Activated naive CD8-positive, alpha-beta T cell treated with anti-CD3 and anti-CD28 coated beads, Interleukin-2, amount 10 ng/mL, durations not matched to agents 7 days and 5 days (primary cell): ENCODE measurements at places on chromosomes 1 and 21. TPM values are rescaled to one million over a fixed set of nuclear protein-coding genes. Genes with fewer than 3 reads are reported as not detected.

Gene MMP23B
- 6.7 TPM for total RNA-seq

Gene SPRR2A
- not detected for total RNA-seq

Gene RSPH1
- total RNA-seq, result not detected

Gene NEGR1
- not detected for total RNA-seq

Gene ACOT11
- 1.2 TPM for total RNA-seq

Gene KPRP
- total RNA-seq, result not detected

Gene DYNLT4
- 0.43 TPM for total RNA-seq

DNA sequence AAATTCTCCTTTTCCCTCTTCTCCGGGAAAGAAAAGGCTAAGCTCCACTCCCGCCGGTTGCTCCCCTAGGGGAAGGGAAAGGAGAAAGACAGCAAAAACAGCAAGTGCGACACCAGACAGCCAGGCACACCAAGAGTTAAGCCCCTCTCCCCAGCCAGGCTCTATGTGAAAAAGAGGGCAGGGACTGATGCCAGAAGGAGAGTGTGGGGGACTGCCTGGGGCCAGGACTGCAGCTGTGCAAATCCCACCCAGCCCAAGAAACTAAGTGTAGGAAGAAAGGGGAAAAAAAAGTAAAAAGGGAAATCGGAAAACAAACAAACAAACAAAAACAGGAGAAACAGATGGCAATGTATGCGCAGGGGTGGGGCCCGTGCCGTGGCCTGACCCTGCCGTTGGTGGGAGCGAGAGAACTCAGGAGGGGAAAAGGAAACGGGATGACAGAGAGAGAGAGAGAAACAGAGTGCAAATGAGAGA, 27.7 kb upstream of the FMO1 start:
- no peaks in the 10 kb centered on the region for H3K36me3 ChIP-seq
- H3K4me3 ChIP-seq, result no peak overlapping the region
- no peak overlapping the region for H3K27ac ChIP-seq
- peaks cover 3% of the 10 kb centered on the region for H3K27me3 ChIP-seq
- peaks cover 1% of the 10 kb centered on the region for H3K4me1 ChIP-seq

DNA sequence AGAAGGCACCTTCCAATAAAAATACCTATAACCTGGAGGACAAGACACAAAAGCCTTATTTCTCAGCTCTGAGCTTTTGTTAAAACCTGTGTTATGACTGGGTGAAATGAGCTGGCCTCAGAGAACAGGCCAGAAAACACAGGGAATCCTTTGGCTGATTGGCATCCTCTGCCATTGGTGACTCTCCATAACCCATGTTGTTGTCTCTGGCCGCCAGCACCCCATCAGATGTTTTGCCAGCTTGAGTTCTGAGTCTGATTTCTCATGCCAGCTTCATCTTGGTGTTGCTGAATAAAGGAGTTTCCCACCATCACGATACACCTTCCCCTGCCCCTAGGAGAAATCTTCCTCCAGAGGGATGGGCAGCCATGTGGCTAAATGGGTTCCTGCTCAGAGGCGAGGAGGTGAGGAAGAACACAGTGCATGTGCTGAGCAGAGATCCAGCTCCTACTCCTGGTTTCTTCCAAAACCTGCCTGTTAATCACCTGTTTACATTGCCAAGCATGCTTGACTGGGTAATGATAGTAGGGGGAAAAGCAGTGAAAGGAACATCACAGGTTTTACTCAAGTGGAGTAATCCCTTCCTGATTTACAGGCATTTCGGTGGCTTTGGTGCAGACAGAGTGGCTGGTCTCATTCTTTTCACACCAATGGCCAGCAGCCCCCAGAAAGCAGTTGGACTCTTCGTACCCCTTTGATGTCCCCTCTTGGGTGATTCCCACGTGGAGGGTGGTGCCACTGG, 109.8 kb downstream of the ROR1 start:
- no peak for DNase-seq
- H3K36me3 ChIP-seq, result no peaks in the 10 kb centered on the region
- no peaks in the 10 kb centered on the region for H3K4me1 ChIP-seq
- H3K27me3 ChIP-seq, result no peaks in the 10 kb centered on the region
- H3K4me3 ChIP-seq, result no peak overlapping the region

DNA sequence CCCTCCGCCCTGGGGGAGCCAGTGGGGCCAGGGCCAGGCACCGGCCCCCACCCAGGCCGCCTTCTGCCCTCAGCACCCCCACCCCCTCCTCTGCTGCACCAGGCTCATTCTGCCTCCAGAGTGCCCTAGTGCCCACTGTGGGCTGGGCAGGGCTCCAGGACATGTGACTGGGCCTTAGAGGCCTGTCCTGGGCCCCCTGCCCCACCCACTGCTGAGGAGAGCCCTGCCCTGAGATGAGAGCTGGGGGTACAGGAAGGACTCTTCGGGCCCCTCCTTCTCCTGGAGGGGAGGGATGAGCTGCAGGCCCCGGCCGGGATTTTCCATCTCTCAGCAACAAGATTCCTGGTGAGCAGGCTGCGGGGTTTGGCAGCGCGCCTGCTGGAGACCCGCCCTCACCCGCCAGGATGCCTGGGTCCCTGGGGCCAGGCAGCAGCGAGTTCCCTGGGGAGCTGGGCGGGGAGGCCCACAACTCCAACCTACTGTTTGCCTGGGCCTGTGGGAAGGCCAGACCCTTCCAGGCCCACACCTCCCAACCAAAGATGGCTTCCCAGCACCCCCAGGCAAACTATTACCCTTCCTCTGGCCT, 14.0 kb downstream of the AHDC1 start:
- no peaks in the 10 kb centered on the region for H3K27me3 ChIP-seq
- DNase-seq, result no peak
- H3K27ac ChIP-seq, result no peak overlapping the region
- no peaks in the 10 kb centered on the region for H3K4me1 ChIP-seq

GRCh38 chr1:109800291-109800690, 36.6 kb upstream of the EPS8L3 start:
- no peak for DNase-seq
- H3K4me3 ChIP-seq, result no peak overlapping the region
- H3K4me1 ChIP-seq, result peaks cover 79% of the 10 kb centered on the region
- H3K27me3 ChIP-seq, result no peaks in the 10 kb centered on the region
- peaks cover 7% of the 10 kb centered on the region for H3K36me3 ChIP-seq
- peak overlapping the region; percentile 76 for H3K27ac ChIP-seq

DNA sequence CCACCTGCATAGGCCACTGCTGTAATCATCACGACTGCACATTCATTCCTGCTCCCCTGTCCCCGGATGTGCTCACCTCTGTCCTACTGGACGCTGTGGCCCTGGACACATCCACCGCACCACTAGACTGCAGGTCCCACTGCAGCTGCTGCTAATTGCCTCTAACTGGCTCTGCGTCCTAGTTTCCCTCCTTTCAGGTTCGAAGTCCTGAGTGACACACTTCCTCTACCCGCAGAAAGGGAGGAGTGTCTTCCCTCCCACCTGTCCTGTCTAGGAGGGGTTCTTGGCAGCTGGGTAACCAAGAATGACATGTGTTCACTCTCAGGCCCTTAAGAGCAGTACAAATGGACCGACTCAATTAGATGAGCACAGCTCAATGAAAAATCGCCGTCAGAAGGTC, 40.5 kb upstream of the ITPKB start:
- DNase-seq, result no peak
- peaks cover 1% of the 10 kb centered on the region for H3K36me3 ChIP-seq
- no peak overlapping the region for H3K4me3 ChIP-seq
- peaks cover 5% of the 10 kb centered on the region for H3K27me3 ChIP-seq
- H3K27ac ChIP-seq, result no peak overlapping the region
- peaks cover 1% of the 10 kb centered on the region for H3K4me1 ChIP-seq

GRCh38 chr1:22611530-22611947, 24.9 kb upstream of the C1QA start:
- peak; percentile 54 for DNase-seq
- H3K27ac ChIP-seq, result no peak overlapping the region
- H3K27me3 ChIP-seq, result peaks cover 5% of the 10 kb centered on the region
- no peaks in the 10 kb centered on the region for H3K4me1 ChIP-seq
- no peak overlapping the region for H3K4me3 ChIP-seq

DNA sequence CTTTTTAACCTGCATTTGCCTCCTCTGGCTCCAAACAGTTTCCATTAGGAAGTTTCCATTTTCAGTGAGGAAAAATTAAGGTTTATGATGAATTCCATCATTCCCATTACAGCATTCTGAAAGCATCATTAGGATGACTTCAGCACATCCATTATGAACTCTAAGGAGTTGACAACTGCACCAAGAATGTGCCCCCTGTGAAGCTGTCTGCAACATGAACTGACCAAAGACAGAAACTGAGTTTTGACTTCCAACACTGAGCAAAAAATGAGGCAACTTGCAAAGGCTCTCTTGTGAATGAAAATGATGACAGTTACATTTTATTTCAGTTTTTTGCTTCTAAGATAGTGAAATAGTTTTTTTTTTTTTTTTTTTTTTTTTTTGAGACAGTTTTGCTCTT, 18.3 kb upstream of the KCNE1 start:
- H3K27ac ChIP-seq, result no peak overlapping the region
- H3K36me3 ChIP-seq, result no peaks in the 10 kb centered on the region
- no peaks in the 10 kb centered on the region for H3K27me3 ChIP-seq
- no peak for DNase-seq

GRCh38 chr21:44985441-44986401, 45.9 kb downstream of the SLX9 start:
- H3K4me3 ChIP-seq, result no peak overlapping the region
- no peak overlapping the region for H3K27ac ChIP-seq
- peak; percentile 28 for DNase-seq
- no peaks in the 10 kb centered on the region for H3K4me1 ChIP-seq
- H3K36me3 ChIP-seq, result no peaks in the 10 kb centered on the region

GRCh38 chr1:50858761-50859160, 101.3 kb downstream of the FAF1 start:
- no peak overlapping the region for H3K27ac ChIP-seq
- peaks cover 41% of the 10 kb centered on the region for H3K36me3 ChIP-seq
- H3K4me1 ChIP-seq, result peaks cover 8% of the 10 kb centered on the region
- DNase-seq, result no peak

DNA sequence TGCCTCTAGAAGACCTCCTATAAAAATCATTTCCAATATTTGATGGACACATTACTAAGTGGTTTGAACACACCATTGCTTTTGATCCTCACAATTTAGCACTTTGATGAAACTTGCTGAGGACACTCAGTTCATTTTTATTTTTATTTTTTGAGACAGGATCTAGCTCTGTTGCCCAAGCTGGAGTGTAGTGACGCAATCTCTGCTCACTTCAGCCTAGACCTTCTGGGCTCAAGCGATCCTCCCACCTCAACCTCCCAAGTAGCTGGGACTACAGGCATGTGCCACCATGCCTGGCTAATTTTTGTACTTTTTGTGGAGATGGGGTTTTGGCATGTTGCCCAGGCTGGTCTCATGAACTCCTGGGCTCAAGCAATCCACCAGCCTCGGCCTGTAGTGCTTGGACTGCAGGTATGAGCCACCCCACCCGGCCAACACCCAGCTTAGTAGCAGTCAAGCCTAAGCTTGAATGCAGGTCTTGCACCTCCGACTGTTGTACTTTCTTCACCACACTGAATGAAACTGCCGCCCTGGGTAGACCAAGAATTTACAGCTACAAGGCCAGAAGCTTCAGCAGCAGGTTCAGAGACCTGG, 24.8 kb upstream of the ATP2B4 start:
- H3K4me3 ChIP-seq, result no peak overlapping the region
- no peak for DNase-seq
- H3K27me3 ChIP-seq, result no peaks in the 10 kb centered on the region
- peaks cover 6% of the 10 kb centered on the region for H3K36me3 ChIP-seq
- H3K4me1 ChIP-seq, result peaks cover 32% of the 10 kb centered on the region
